ENCODE measurements at places on chromosomes 5 and 9. TPM values are rescaled to one million over a fixed set of nuclear protein-coding genes. Genes with fewer than 3 reads are reported as not detected.

DNA sequence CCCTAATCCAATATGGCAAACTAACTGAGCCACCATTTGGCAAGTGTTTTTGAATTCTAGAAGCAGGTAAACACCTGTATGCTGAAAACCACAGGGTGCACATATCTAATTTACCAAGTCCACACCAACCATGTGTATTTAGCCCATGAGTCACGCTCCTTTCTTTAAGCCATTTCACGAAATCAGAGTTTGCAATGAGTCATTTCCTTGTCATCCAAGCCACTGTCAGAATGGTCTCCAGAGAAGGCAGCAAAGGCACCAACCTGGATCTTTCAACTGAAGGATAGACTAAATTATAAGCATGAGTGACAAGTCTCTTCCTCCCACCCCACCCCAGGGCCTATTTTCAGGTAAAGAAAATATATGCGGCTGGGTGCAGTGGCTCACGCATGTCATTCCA is 110.0 kb downstream of the PAX5 start:
- DNase-seq: peak; percentile 67

- DNase-seq: no peak
These were observed 88.4 kb upstream of the HSPA9 start for GRCh38 chr5:138663561-138663960.

DNA sequence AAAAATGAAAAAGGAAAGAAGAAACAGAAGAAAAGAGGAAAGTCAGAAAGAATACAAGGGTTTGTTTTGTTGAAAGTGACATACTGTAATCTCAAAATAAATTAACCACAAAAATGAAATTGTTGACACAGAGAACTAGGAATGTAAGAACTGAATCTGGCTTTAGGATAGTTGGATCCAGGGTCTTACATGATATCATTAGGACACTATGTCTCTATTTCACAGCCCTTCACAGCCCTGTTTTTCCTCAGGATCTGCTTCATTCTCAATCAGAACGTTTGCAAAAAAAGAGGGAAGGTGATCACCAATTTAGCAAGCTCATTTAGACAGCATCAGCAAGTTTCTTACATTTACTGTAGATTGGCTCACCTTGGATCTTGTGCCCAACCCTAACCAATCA is 188.5 kb upstream of the NREP start:
- no peak for DNase-seq

GRCh38 chr5:43386960-43387362 is 25.2 kb downstream of the CCL28 start:
- DNase-seq: peak; percentile 10

- no peak for DNase-seq
These were observed 43.7 kb downstream of the RASGRF2 start for GRCh38 chr5:81003811-81004386.

DNA sequence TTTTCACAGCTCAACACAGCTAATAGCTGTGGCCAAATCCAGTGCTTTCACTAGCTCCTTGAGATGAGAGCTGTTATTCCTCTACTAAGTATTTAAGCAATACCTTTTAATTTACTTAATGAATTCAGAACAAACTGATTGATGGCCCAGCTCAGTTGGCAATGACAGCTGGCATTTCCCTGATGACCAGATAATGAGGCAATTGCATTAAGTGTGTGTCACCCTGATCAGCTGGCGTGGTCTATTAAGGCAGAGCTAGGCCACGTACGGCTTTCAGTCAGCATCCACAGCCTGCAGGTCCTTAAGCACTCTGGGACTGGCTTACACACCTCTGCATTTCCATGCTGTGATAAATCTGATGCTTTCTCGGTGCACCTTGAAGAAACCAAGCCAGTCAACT is 34.4 kb downstream of the TTLL11 start:
- no peak for DNase-seq

GRCh38 chr5:75465480-75465879 is 45.9 kb downstream of the CERT1 start:
- DNase-seq: no peak

GRCh38 chr9:133877967-133878366 is 114.2 kb downstream of the VAV2 start:
- no peak for DNase-seq

DNA sequence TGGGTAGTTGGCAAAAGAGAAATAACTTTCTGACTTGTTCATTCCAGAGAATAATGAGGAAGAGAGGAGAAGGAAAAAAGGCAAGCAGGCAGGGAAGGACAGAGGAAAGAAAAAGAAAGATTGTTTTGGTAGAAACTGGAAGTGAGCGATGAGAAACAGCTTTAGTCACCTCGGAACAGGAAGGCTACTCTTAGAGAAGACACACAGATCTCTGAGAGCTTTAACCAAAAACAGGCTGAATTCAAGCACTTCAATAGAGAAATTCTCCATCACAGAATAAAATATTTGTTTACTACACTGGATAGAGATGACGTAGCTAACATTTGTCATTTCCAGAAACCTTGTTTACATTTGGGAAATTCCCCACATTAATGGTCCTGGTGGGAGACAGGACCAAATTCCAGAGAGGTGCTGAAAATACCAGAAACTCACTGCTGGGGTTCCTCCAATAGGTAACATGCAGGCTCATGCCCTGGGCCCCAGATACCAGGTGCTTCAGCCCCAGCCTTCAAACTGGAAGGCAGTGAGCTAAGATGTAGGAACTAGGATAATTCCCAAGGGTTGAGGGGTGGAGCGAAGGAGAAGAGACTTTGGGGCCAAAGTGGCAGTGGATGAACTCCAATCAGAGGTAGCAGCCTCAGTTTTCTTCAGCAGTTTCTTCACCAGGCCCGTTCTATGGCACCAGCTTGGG is 227.7 kb upstream of the GRAMD2B start:
- DNase-seq: no peak

GRCh38 chr5:39543335-39543734 is 118.6 kb upstream of the DAB2 start:
- no peak for DNase-seq

GRCh38 chr9:84838879-84839278 is 169.3 kb downstream of the NTRK2 start:
- DNase-seq: no peak

DNA sequence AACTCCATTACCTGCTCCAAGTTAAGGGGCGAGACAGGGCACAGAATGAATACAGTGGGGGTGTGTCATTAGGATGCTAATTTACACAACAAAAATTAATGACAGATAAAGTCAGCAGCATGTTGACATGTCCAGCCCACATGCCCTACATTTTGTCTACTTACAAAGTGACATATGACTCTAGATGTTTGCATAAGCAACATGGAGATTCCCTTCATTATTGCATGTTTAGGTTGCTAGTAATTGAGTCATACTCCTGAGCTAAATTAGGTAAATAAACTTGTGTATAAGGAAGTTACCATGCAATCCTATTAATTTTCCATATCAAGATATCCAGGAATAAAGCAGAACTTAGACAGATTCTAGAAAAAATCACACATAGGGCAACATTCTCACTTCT is 232.2 kb downstream of the PDE4D start:
- DNase-seq: no peak

DNA sequence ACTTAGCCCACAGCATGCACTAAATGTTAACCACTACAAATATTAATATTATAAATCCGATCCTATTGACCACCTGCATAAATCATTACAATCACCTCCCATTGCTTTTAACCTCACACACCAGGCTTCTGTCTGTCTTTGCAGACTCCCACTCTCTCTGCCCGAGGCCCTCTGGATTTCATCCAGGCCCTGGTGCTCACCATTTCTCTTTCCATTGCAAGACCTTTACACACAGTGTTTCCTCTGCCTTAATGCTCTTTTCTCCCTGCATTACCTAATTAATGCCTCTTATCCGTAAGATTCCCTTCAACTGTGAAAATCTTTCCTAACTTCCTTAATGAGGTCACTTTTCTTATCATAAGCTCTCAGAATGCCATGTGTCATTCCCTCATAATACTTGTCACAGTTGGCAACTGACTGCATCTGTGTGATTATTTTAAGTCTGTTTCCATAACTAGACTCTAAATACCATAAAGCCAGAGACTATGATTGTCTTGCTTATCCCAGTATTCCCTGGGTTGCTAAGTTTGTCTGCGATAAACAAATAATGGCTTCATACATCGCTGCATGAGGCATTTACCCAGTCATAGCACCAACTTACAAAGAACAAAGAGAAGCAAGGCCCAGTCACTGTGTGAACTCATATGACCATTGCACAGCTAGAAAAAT is 155.1 kb downstream of the CCDC192 start:
- no peak for DNase-seq

GRCh38 chr9:99977033-99977792 is 70.8 kb downstream of the STX17 start:
- no peak for DNase-seq

DNA sequence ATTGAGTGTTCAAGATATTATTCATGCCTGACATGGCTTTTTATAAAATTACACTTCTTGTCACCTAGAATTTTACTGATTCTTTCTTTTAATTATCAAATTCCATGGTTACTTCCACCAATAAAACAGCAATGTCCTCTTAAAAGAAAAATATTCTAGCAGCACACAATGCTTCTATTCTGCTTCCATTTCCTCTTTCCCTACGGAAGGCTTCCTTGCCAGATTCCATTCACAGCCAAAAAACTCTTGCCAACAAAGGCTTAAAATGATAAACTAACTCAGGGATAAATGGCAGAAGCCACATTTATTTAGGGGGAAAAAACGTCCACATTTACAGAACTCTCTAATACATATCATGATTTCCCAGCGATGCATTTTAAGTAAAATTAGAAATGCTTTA is 111.6 kb downstream of the CTNND2 start:
- DNase-seq: no peak

The PCDHGC5 gene
- total RNA-seq: 0.06 TPM

The GABRA6 gene
- not detected for total RNA-seq

The GDA gene
- 1.2 TPM for total RNA-seq

The BTNL8 gene
- not detected for total RNA-seq

The PPP2R2B gene
- 3.9 TPM for total RNA-seq

The MAMDC2 gene
- 6.6 TPM for total RNA-seq

The HTR1A gene
- not detected for total RNA-seq

The OR1J4 gene
- total RNA-seq: not detected

The LTC4S gene
- total RNA-seq: 9.1 TPM

The SAXO1 gene
- total RNA-seq: not detected

The LCN15 gene
- total RNA-seq: not detected

The TMEM215 gene
- total RNA-seq: not detected

The FAM153A gene
- 0.12 TPM for total RNA-seq

The NHP2 gene
- total RNA-seq: 572 TPM

The ZFP62 gene
- 10.4 TPM for total RNA-seq

The OTULINL gene
- 4.3 TPM for total RNA-seq

Data from epithelial cell of proximal tubule (primary cell).